Head of caudate nucleus (tissue), 42 donors: ENCODE measurements at places on chromosomes 5 and 9.

GRCh38 chr5:136018814-136019783 is 9.7 kb upstream of the TGFBI start:
- DNase-seq, result no peak

- DNase-seq, result no peak
Observed at GRCh38 chr9:90818279-90818678, 16.7 kb downstream of the SYK start.

GRCh38 chr9:127586537-127586936 is 25.5 kb upstream of the STXBP1 start:
- DNase-seq, result peak; percentile 85

DNA sequence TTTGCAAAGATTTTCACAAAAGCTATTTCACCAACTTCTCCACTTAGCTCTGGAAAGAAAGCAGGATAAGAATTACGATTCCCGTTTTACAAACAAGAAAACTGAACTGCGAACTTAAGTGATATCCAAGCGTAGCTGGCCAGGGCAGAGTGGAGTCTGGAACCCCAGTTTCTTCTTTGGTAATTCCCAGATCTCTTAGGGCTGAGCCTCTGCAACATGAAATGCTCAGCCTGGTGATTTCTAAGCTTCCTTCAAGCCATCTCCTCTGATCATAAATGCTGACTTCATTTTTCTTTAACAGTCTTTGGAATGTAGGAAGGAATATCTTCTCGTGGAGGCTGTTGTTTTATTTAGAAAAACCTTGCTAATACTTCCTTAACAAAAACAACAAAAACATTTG is 620.0 kb downstream of the CCDC171 start:
- no peak for DNase-seq

GRCh38 chr5:38134810-38135209 is 123.5 kb upstream of the EGFLAM start:
- DNase-seq, result no peak

GRCh38 chr5:88060194-88060593 is 208.5 kb downstream of the TMEM161B start:
- DNase-seq, result no peak

GRCh38 chr5:172548311-172548731 is 92.7 kb upstream of the NEURL1B start:
- DNase-seq, result no peak

GRCh38 chr5:88830567-88830966 is 52.4 kb downstream of the MEF2C start:
- DNase-seq, result no peak

DNA sequence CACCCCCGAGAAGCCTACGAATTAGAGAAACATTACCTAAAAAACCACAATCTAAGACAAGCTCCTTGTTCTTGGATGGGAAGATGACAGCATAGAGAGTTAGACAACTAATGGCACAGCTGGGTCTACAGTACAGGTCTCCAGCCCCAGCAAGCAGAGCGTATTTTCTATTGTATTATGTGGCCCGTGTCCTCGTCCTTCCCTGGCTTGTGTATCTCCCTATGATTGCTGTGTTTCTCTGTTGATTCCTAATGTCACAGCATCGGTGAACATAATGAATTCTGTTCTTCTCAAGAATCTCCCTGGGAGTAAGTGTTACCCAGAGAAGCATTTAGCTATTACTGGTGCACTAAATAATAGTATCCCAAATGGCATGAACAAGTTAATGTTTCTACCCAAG is 66.8 kb upstream of the CEP78 start:
- no peak for DNase-seq

DNA sequence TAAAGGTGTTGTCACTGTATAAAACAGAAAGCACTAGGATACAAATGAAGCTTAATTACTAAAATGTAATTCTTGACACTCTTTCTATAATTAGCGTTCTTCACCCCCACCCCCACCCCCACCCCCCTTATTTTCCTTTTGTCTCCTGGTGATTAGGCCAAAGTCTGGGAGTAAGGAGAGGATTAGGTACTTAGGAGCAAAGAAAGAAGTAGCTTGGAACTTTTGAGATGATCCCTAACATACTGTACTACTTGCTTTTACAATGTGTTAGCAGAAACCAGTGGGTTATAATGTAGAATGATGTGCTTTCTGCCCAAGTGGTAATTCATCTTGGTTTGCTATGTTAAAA is 43.8 kb downstream of the NDFIP1 start:
- DNase-seq, result no peak

- no peak for DNase-seq
Observed at GRCh38 chr9:28234894-28235277, 661.6 kb upstream of the C9orf72 start.

GRCh38 chr9:7058473-7058872 is 300.7 kb downstream of the KDM4C start:
- no peak for DNase-seq

DNA sequence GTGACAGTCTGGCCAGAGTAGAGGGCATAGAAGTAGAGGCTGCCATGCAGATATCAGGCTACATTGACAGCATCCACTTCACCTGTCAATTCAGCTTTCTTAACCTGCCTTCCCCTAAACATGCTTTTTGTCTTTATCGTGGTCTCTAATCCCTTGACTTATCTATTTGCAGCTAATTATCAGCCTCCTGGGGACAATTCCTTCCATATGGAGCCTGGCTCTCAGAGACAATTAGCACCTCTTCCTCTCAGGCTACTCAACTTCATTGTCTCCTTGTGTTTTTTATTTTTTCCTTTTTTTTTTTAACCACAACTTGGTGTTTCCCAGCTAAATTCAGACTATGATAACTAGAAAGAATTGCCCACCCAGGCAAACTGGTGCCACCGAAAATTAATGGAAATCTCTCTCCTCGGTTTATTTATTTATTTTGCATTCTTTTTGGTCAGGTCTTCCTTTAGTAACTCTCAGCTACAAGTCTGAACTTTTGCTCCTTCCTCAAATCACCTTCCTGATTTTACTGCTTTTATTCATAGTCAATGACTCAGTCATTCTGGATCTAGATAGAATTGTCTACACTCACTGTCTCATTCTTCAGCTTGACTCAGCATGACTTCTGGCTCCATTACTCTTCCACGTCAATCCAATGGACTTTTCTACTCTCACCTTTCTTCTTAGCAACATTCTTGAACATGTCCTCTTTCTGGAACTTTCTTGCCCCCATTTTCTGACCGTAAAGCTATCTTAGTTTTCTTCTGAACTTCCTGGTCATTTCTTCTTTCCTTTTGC is 63.0 kb upstream of the BASP1 start:
- DNase-seq, result no peak

DNA sequence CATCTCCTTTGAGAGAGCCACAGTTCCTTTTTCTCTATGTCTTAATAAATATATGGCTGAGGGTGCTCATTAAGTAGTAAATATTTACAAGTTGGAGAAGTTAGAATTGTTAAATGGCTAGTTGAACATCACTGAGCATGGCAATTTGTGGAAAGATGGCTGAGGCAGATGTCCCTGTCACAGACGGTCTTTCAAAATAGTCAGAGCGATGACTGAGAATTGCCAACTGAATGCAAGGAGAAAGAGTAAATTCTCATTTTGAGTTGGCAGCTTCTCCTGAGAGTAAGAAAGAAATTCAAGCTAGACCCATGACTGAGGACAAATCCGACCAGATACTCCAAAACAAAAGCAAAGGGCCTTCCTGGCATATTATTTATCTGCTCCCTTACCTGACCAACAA is 617.9 kb downstream of the KCTD16 start:
- DNase-seq, result no peak

DNA sequence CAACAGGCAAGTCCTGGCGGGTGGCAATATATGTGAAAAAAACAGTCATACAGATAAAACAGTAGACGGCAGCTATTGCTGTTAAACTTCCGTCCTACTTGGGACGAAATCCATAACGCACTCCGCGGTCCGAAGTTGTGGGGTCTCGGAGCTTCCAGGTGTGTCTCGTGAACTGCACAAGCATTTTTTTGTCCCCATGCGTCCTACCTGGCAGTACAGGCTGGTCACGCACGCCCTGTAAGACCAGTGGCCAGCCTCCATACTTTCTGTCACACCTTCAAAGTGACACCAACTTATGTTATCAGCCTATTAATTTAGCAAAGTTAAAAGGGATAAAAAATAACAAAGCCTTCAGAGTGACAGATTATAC is 51.3 kb downstream of the TGFBI start:
- DNase-seq, result no peak

DNA sequence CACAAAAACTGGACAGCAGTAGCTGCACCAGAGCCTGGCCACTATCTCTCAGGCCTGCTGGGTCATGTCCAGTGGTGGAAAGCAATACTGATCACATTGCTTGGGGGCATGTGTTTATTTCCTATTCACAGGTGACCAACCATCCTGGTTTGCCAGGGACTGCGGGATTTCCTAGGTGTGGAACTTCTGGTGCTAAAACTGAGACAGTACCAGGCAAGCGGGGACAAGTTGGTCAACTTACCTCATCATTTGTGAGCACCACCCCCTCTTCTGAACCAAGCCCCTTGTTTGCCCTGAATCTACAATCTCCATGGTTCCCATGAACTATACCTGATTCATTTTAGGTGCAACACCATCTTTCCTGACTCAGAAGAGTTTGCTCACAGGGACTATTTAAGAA is 81.3 kb downstream of the TNC start:
- DNase-seq, result no peak

- DNase-seq, result no peak
Observed at GRCh38 chr9:38339496-38339895, 53.0 kb upstream of the ALDH1B1 start.

GRCh38 chr5:126947146-126948010 is 83.0 kb downstream of the MARCHF3 start:
- no peak for DNase-seq

- no peak for DNase-seq
Observed at GRCh38 chr5:78511121-78511906, 137.3 kb downstream of the LHFPL2 start.

GRCh38 chr5:6145616-6146237 is 232.6 kb downstream of the MED10 start:
- no peak for DNase-seq

DNA sequence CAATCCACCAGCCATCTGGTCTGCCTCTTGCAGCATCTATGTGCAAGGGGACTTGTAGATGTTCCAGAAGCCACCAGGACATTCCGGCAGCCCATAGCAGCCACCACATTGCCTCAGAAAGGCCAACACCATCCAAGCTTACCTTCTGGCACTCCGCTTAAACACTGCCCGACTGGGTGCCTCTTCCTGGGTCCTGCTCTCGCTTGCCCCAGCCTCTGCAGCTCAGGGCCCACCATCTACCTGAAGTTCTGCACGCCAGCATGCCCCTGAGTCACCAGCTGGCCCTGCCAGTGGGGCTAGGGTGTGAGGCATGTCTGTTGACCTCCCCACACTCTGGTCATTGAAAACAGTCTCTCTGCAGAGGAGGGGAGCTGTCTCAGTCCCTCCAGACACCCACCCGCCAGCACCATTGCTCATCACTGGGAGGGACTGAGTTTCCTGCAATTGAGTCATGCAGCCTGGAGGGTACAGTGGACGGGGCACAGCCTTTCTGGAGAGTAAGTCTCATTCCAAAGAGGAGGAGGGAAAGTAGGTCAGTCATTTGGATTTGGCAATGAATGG is 16.9 kb upstream of the COL5A1 start:
- DNase-seq, result no peak

- DNase-seq, result no peak
Observed at GRCh38 chr5:106940986-106941385, 729.8 kb downstream of the EFNA5 start.

DNA sequence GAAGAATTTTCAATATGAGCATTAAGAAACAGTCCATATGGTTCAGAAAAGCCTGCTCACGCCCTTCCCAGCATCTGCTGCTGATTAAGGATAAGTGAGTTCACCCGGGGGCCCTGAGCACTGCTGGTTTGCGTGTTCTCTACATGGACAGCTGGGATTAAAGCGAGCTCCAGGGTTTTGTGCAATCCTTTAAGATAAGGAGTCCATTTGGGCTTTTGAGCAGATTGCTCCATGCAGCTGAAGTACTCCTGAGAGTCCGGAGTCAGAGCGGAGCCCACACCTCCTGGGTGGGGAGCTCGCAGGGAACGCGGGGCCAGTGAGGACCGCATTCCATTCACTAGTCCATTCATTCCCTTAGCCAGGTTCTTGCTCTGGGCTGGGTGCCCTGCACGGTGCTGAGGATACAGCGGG is 149.3 kb upstream of the COL5A1 start:
- DNase-seq, result no peak

DNA sequence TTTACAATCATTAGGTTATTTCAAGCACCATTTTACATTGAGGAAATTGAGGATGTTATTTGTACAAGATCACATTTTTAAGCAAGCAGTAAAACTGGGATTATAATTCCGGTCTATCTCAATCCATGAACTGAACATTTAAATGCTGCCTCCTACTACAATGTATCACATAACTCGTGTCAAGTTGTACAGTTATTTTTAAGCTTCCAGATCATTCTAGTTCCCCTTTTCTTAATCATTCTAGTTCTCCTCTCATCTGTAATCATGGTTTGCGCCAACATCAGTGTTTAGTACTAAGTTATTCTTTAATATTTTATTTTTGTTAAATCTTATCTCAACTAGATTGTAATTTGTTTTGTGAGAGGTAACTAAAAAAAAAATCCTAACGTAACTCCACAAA is 2.4 kb upstream of the UHRF2 start:
- DNase-seq, result no peak

DNA sequence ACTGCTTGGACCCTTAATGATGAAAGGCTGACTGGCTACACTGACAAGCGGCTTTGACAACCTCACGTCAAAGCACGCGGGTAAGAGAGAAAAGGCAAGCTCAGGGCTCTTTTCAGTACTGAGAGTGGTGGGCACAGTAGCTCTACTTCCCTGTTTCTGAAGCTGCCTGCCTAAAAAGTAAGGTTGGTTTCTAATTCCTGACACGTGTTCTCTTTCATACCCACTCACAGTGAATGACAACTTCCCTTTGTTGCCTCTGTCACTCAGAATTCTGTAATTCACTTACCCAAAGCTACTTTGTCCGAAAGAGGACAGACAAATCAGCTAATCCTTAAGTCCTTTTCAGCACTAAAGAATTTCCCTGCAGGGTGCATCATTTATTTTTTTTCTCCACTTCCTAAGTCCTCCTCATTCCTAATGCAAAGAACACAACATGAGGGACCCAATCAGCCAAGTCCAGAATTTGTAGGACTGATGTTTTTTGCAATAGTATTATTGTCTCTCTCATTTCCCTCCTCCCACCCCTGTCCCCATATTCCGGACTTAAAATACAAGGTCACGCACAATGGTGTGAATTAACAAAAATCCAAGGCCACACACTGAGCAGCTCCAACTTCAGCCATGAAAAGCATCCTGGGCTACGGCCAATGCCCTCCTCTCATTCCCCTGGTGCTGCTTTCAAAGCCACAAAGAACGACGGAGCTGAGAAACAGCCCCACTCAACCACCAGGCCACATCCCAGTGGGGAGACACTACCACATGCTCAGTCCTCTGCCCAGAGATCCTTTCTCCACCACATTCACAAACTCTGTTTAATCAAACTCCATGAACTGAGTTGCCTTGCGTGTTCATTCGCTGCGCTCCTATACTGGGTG is 221.0 kb downstream of the TSSK1B start:
- no peak for DNase-seq

GRCh38 chr9:87551772-87552217 is 54.1 kb downstream of the DAPK1 start:
- no peak for DNase-seq
